T-cell (primary cell): ENCODE measurements at places on chromosomes 4 and X. TPM values are rescaled to one million over a fixed set of nuclear protein-coding genes. Genes with fewer than 3 reads are reported as not detected.

WDR17 gene
- total RNA-seq = 1.0 TPM

DNA sequence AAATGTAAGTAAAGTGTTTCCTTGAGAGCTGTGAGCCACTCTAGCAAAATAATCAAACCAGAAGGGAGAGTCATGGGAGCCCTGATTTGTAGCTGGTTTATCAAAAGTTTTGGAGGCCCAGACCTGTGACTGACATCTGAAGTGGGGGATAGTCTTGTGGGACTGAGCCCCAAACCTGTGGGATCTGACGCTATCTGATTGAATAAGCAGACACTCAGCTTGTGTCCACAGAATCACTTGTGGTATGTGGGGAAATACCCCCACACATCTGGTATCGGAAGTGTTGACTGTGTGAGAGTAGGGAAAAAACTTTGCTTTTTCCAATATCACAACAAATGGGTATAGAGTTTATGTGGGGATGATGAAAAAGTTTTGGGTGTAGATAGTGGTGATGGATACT is 35.4 kb downstream of the FUNDC1 start:
- no peak for DNase-seq

ARHGAP36 gene
- total RNA-seq = not detected

RAB9B gene
- total RNA-seq = 0.20 TPM

DNA sequence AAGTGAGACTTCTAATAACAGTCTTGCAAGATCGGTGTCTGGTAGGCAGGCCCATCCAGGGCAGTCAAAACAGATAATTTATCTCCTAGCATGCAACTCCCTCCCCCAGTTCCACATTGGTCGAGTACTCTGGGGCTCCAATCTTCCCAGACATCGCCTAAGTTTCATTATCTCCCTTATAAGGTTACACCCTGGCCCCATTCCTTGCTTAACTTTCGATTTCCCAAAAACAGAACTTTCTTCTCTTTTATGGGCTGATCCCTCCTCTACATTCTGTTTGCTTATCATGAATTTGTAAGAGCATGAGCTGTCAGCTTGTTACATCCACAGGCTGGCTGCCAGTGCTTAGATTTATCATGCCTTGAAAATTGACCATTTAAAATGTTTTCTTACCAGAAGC is 471.3 kb downstream of the TECRL start:
- DNase-seq = no peak

GRCh38 chr4:90127706-90128345 is 632 bp downstream of the CCSER1 start:
- DNase-seq = no peak

DNA sequence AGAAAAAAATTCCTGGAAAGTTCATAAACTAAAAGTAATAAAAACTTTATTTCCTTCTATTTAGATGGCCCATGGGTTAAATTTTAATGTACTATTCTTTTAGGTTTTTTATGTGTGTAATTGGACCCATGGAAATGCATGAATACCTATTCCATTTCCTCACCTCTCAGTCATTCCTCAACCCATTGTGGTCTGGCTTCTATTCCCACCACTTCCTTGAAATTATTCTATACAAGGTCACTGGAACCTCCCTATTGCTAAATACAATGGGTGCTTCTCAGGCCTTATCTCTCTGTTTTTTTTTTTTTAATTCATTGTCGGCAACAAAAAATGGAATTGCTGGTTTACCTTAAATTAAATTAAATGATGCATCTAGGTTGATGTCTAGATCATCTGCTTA is 17.2 kb downstream of the SLC39A8 start:
- no peak for DNase-seq

ALB gene
- 30.4 TPM for total RNA-seq

PLK4 gene
- 5.6 TPM for total RNA-seq

GRCh38 chr4:8538703-8539567 is 41.3 kb upstream of the GPR78 start:
- DNase-seq = no peak

- DNase-seq = no peak
These were observed 235.7 kb upstream of the LDB2 start for GRCh38 chr4:17134100-17134499.

- DNase-seq = no peak
These were observed 190.9 kb downstream of the NDST4 start for GRCh38 chr4:114922592-114922933.

OTUD6A gene
- total RNA-seq = not detected

- no peak for DNase-seq
These were observed 518.7 kb downstream of the C4orf33 start for GRCh38 chr4:129614611-129615010.

USP26 gene
- total RNA-seq = not detected

DNA sequence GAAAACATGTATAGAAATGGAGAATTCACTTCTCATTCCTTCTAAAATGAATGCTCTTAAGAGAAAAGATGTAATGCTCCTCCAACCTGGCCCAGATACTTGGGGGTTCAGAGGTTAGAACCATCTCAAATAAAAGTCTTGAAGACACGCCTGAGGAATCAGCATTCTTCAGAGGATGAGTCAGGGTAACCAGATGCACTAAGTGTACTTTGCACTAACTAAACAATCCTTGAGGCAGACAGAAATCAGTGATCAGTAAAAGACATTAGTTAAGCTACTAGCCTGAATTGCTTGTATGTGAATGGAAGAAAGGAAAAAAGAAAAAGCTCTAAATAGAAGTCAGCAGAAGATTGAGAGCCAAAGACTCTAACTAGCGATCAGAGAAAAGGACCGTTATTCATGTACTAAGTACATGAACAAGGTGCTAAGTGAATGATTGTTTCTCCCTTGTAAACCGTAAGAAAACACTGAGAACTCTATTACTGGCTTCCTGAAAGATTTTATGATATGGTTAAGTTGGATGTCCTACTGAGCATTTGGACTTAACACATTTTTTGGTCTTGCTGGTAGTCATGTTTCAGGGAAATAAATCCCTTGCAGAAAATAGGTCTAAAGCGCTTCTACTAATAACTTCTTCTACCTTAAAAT is 738.3 kb downstream of the STPG2 start:
- no peak for DNase-seq

MAOB gene
- not detected for total RNA-seq

CYTL1 gene
- total RNA-seq = 1.6 TPM

DNA sequence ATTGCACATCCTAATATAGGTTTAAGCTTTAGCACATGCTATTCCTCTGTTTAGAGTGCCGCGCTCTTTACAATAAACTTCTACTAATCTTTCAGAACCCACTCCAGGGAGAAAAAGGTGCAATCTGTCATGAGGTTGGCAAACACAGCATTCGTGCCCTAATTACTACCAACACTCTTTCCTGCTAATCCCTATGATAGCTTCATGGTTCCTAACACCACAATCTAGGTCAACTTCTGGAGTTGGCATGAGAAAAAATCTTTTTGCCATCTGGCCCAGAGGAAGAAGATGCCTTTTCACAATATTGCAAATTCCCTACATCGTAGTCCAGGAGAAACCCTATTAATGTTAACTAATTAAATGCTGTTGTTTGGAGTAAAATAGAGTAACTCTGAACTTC is 39.6 kb downstream of the TMA16 start:
- no peak for DNase-seq

BLOC1S4 gene
- total RNA-seq = 41.9 TPM

CLDN24 gene
- total RNA-seq = not detected

DNA sequence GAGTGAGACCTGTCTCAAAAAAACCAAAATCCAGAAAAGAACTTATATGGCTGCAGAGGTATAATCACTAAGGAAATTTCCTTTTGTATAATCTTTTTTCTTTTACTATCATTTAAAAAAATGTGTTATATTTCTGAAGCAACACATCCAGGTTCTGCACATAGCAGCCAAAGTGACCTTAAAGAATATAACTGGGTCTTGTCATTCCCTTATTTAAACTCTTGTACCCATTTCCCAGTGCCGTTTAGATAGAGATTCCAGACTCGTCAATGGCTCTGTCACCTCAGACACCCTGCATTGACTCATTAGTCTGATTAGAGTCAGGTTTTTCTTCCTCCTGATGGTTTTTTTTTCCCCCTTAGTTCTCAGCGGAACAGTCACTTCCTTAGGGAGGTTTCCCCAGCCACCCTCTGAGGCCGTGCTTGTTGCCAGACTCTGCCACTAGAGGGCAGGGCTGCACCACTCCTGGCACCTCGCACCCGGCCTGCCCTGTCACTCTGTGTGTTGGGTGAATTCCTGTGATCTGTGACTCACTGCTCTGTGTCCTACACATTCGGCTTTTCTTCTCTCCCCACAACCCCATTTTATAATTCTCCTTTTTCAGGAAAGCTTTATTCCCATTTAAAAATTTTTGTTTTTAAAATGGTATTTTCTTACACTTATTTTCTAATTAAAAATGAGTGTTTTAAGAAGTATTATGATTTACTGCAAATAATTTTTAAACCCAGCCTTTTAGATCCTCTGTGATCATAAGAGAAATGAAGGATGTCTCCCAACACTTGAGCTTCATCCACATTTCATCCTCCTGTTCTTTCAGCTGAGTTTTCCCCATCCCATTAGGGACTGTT is 32.1 kb downstream of the HTT start:
- DNase-seq = peak; percentile 64

PAK3 gene
- total RNA-seq = 0.66 TPM
